ENCODE measurements at places on chromosomes 5 and 9.
A peak's percentile ranks its signal among the peaks of the same experiment; 100 is the strongest.

- DNase-seq = no peak
Observed at GRCh38 chr5:107356891-107357290, 313.8 kb downstream of the EFNA5 start.

DNA sequence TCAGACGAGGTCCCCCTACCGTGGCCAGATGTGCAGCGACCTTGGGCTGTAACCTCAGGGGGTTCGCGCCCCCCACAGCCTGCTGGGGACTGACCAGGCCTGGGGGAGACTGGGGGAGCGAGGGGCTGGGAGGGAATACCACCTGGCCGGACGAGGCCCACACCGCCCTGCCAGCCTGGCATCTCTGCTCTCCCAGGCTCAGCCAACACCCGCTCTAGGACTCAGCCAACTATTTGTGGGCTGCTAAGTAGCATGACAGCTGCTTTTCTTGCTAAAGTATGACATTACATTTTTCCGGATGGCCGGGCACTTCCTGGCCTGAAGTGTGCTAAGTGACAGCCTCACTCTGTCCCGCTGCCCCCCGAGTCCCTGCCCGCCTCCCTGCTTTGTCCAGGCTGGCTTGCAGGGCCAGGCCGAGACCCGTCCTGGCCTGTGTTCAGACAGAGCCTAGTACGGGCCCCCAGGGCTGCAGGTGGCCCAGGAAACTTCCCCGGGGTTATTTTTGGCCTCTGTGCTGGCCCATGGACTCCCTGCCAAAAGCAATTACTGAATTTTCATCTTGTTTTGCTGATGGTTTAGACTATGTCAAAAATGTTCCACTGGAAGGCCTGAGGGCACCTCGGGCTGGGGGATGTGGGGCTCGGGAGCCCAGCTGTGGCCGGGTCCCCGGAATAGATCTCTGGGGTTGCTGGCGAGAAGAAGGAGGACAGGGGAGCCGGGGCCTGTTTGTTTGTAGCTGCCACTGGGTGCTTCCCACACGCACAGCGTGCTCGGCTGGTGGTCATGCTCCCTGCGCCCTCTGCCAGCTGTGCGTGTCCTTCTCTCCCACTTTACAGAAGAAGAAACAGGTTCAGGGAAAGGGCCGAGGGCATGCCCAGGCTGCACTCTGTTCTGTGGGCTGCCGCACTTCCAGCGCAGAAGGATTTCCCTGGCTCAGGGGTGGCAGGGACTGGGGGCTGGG is 13.4 kb upstream of the SLC2A6 start:
- no peak for DNase-seq

GRCh38 chr5:172999974-173000373 is 16.4 kb downstream of the ATP6V0E1 start:
- DNase-seq = no peak

GRCh38 chr9:134187110-134187531 is 22.8 kb upstream of the RNU6ATAC start:
- DNase-seq = no peak

- no peak for DNase-seq
Observed at GRCh38 chr9:97502222-97502983, 937 bp downstream of the TMOD1 start.

GRCh38 chr5:166906991-166907713 is 1384.3 kb upstream of the WWC1 start:
- no peak for DNase-seq

- peak; percentile 4 for DNase-seq
Observed at GRCh38 chr5:42894057-42894456, 82.4 kb upstream of the SELENOP start.

GRCh38 chr5:169531631-169532030 is 51.9 kb upstream of the SPDL1 start:
- DNase-seq = no peak

DNA sequence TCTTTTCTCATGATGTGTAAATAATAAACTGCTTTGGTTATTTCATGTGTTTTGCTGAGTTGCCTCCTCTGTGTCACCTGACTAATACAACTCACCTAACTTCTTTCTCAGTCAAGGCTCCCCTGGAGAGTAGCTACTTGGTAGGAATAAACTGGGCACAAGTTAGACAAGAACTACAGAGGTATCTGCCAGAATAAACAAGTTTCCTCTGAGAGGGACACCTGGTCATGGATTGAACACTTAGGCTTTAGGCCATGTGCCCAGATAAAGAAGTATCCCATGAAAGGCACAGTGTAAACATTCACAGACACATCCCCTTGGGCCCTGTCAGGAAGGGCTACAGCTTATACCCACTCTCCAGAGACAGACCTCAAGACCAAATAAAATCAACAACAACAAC is 532.5 kb downstream of the KIF4B start:
- no peak for DNase-seq

GRCh38 chr9:118575341-118576070 is 793.7 kb downstream of the BRINP1 start:
- DNase-seq = peak; percentile 60

DNA sequence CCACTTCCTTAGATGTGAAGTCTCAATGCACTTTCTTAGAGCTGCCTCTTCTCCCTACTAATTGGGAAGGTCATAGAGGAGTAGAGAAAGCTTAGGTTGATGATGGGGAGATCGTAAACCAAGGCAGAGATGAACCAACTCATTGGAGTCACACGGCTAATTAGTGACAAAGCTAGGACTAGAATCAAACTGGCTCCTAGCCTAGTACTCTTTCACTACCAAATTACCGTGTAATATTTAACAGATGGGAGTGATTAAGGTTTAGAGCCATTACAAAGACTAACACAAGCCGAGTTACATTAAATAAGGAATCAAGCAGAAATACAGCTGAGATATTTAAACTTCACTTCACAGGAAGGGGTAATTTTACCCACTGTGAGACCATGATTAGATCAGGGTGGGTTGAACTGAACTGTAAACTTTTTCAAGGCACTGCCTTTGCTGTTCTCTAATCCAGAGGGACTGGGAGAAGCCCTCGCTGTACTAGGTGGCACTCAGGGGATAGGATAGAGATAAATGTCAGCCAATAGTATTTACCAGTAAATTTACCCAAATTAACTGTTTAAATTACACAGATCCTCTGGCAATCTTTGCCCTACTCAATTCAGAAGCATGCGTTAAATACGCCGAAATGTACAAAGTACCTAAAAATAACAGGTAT is 166.4 kb upstream of the PIK3R1 start:
- DNase-seq = no peak

DNA sequence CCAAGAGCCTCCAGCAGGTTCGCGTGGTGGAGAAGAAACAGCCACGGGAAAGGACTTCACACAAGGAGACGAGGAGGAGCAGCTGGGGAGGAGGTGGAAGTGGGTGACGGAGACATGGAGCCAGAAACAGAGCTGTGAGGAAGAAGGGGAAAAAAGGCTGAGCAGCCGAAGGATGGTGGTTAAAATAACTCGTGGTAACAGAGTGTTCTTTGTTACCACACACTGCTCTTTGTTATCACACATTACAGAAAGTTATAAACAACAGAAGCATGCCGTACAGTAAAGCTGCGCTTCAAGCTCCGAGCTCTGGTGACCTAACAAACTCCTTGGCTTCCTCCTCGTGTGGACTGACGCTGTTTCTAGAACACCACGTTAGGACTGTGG is 215.4 kb downstream of the GLIS3 start:
- no peak for DNase-seq

- no peak for DNase-seq
Observed at GRCh38 chr5:76408104-76408654, 5.1 kb downstream of the IQGAP2 start.

GRCh38 chr9:4137234-4137633 is 162.6 kb downstream of the GLIS3 start:
- DNase-seq = peak; percentile 99

DNA sequence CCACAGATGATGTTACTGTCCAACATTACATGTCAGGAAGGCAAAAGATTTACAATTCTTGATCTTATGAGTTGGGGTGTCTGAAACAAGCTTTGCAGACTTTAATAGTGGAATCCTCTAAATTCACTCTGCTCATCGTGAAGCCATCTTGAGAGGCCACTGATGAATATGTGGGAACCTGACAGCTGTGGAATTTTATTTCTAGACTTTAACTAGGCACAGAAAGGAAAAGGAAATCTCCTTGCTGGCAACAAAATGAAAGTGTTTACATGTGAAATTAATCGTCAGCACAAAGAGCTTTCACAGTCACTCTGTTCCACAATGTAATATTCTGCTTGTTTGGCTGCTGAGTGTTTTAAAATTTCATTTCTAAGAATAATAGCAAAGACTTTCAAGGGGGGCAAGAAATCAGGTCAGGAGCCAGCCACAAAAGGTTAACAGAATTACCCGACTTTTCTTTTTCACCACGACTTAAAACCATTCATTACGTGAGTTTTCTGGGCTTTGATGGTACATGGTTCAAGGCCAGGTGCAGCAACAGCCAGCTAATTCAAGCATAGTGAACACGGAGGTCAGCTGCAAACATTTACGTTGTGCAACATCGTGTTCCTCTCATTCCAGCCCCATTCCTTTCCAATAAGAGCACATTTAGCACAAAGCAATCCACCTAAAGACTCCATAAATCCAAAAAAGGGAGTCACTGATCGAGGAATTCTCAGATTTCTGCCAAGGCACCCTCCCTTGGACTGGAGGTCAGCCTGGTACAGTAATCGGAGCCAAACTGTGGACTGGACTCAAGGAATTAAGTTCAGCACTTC is 14.6 kb downstream of the NREP start:
- peak; percentile 94 for DNase-seq

DNA sequence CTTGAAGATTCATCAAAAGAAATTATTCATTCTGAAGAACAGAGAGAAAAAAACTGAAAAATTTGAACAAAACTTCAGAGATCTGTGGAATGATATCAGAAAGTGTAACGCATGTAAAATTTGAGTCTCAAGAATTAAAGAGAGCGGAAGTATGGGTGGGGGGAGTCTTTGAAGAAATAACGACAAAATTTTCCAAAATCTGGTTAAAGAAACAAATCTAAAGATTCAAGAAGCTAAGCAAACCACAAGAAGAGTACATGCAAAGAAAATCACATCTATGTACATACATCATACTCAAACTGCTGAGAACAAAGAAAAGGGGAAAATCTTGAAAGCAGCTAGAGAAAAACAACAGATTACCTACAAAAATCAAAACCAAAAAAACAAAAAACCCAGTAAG is 149.4 kb upstream of the TBCA start:
- DNase-seq = no peak

DNA sequence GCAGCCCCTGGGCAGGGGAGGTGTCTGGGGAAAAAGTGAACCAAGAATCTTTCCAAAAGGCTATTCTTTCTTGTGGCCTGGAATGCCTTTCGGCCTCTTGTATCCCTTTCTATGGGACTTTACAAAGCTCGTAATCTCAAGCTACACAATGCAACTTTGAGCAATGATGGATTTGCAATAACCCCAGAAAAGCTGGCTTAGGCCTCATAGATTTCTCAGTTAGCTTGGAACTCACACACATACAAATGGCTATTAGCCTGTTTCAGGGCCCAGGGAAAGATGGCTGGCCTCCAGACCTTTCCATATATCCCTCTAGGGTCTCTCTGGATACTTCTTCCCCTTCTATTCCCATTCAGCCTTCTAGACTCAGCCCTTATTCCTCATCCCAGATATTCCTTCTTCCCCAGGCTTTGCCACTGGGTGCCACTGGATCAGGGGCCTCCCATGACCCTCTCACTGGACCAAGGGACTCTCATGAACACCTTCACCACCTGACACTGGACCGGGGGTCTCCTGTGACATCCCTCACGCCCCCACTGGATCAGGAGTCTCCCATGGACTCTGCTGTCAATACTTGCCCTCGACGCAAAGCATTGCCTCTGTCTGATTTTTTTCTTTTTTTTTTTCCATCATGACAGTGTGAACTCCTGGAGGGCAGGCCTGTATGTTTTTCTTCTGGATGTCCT is 59.5 kb downstream of the RAD23B start:
- no peak for DNase-seq

GRCh38 chr5:55450050-55450765 is 84.6 kb downstream of the PLPP1 start:
- peak; percentile 70 for DNase-seq

DNA sequence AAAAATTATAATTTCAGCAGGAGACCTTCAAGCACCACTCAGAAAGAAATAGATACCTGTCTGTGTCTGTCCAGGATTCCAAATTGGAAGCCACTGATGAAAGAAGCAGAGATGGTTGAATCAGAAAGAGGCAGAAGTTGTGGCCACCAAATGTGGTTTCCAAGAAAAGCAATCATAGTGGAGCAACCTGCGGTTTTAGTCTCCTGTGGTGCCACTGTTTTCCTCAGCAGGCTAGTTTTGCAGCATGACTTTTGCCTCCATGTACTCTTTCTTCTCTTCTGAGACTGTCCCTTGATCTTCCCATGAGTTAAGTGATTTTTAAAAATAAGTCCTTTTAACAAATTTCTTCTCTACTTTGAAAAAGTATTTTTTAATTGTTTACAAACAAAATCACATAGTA is 535.8 kb downstream of the CYLC2 start:
- DNase-seq = no peak

DNA sequence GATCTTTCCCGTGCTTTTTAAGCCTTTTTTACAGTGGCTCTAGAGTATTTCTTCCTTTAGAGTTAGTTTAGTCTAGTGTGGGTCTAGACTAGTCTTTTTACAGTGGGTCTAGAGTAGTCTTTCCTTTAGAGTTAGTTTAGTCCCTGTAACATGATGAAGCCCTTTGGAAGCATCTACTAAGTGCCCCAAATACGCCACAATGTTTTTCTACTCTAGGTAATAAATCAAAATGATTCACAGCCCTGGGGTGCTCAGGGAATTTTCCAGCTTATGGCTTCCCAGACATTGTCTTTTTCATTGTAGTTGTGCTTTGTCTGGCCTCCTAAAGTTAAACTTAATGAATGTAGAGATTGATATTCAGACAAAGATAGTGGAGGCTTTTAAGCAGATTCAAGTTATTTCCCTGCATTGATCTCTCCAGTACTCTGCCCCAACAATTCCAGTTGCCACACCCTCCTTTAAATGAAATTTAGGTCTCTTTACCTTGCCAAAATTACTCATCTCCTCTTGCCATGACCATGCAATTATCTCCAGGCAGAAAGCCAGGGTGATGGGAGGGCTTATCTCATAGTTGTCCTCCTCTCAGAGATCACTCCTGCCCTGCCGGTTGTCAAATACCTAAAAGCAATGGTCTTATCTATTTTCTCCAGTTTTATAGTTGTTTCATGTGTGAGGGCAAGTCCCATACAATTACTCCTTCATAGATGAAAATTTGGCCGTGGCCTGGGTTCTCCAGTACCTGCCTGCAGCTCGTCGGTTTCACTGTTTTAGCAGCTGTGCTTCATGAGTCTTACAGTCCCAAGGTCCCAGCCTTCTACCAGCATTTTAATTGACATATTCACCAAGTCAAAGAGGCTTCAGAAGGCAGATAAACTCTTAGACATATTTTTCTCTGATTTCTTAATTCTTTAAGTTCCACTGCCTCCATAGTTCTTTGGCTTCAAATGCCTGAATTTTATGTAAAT is 794.0 kb upstream of the COX7C start:
- no peak for DNase-seq

DNA sequence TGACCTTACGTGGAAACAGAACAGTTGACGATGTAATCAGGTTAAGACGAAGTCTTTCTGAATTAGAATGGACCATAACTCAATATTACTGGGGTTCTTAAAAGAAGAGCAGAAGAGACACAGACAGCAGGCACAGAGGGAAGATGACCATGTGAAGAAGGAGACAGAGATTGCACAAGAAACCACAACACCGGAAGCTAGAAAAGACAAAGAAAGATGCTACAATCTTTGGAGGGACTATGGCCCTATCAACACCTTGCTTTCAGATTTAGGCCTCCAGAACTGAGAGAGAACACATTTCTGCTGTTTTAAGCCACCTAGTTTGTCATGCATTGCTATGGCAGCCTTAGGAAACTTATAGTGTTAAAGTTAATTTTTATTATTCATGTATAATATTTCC is 27.1 kb downstream of the CDH9 start:
- no peak for DNase-seq

GRCh38 chr9:133994353-133995011 is 2.4 kb upstream of the VAV2 start:
- peak; percentile 70 for DNase-seq

- no peak for DNase-seq
Observed at GRCh38 chr5:32475334-32476097, 31.0 kb upstream of the ZFR start.
